NCI-H526 (cell line): ENCODE measurements at places on chromosomes 13 and 19.

DNA sequence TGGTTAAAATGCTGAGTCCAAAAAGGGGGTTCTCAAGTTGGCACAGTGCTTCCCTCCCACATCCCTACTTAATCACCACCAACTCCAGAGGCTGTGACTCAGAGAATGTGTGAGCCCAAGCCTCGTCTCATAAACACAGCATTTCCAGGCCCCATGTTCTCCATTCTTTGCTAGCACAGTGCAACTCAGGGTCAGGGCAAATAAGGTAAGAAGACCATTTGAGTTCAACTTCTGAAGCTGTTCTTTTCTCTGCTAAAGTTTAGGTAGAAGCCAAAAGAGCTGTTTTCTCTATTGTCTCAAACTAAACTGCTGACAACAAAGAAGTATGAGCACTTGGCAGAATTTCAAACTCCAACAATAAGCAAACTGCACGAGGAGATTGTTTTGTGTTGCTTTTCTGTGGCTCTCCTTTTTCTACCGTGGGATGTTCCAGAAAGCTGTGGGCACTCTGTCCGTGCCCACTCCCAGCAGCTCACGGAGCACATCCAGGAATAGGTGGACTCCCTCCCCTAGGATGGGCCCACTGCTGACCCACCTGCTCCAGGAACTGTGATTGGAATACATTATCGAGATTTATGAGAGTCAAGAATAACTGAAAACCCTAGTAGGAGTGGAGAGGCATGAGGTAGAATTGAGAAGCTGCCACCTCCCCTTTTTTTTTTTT, 494.3 kb downstream of the COG6 start:
- no peak for DNase-seq

- no peak for DNase-seq
These were observed at the start of gene SLC7A10 for GRCh38 chr19:33225458-33225926. Gene SLC7A10 (minus strand): TSS chr19:33225850. CDS start chr19:33225703, 147 bp downstream.

DNA sequence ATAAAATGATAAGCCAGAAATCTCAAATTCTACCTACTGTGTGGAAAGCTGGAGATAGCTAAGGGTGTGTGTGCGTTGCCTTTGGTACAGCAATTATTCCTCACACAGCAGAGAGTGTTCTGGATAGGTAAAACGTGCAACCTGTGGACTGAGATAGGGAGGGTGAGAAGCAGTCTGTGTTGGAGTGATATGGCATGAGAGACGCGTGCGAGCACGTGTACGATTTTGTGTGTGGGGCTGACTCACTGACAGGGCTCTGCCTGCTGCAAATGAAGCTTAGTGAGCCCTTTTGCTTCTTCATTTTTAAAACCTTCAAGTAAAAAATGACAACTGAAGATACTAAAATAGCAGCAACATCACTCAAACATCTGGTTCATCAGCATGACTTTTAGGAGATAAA, 35.7 kb upstream of the SLC10A2 start:
- DNase-seq: no peak

DNA sequence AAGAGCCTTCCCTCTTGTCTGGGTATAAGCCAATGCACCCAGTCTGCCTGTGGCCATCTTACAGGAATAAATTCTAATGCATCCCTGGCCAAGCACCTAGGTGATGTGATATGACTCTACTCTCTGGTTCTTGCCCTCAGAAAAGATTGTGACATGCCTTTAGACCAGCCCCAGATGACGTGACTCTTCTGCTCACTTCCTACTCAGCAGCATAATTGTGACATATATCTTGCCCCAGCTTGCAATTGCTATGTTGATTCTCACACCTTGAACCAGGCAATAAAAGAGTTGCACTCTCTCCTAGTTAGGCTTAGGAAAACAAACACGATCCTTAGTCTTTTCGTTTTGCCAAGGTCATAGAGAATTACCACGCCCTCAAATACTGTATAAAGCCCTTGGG, 13.3 kb upstream of the ZNF726 start:
- no peak for DNase-seq

GRCh38 chr13:24050796-24051715, 109.5 kb upstream of the SPATA13 start:
- no peak for DNase-seq

- peak; percentile 8 for DNase-seq
These were observed 318.6 kb downstream of the DCT start for GRCh38 chr13:94160875-94161274.

DNA sequence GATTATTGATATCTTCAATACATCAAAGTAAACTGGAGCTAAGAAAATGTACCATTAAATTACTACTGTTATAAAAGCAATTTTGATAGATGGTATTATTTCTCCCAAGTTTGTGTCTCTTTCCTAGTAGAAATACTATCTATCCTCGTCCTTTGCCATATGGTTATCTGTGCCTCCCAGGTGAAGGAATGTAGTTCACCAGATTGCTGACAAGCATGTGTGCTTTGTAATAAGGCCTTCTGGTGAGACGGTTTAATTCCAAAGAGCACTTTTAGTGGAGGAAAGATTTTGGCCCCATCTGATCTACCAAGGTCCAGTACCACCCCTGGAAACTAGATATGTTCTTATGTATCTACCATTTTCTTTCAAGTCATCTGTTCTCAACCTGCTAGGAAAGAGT, 243.6 kb downstream of the DLEU7 start:
- no peak for DNase-seq
